ENCODE measurements at places on chromosomes 1 and 21.

DNA sequence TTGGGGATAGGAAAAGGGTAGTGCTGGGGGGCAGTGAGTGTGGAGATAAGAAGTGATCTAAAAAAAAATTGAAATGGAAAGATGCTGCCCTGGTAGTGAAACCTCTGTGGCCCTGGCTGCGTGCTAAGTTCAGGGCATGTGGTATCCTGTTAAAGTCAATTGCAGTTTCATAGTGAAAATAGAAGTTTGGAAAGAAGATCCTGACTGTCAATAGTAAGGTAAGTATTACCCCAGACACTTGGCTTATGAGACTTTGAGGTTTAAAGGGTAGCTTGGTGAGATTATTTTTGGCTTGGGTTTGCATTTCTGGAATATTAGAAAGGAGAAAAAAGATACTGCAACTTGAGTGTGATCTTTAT, 6.8 kb downstream of the ARID1A start:
- no peak for DNase-seq

DNA sequence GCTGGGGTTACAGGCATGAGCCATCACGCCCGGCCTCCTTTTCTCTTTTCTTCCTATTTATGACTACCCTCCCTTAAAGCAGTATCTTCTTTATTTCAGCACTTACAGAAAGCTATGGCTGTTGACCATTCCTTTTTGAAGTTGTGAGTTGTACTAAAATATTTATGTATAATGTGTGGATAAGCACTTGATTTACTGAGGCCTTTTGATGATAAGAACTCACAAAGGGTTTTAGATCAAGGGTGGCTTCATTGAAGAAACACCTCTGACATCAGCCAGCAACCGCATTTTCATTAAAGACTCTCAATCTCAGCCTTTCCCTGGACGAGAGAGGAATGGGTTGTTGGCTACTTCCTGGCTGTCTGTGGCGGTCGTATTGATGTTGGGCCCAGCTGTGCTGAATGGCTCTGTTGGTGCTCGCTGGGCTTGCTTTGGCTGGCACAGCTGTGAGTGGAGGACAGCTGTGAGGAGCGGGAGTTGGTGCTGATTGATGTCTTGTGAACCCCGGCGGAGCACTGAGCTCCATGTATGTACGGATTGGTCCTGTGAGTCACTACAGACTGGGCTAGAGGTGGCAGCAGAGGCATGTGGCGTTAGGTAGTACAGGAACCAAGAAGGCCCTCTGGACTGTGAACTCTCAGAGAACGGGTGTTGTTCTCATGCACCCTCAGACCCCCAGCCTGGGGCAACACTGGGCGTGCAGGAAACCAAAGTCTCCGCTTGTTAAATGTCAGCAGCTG, 208.8 kb downstream of the KIF26B start:
- DNase-seq = peak; percentile 41

DNA sequence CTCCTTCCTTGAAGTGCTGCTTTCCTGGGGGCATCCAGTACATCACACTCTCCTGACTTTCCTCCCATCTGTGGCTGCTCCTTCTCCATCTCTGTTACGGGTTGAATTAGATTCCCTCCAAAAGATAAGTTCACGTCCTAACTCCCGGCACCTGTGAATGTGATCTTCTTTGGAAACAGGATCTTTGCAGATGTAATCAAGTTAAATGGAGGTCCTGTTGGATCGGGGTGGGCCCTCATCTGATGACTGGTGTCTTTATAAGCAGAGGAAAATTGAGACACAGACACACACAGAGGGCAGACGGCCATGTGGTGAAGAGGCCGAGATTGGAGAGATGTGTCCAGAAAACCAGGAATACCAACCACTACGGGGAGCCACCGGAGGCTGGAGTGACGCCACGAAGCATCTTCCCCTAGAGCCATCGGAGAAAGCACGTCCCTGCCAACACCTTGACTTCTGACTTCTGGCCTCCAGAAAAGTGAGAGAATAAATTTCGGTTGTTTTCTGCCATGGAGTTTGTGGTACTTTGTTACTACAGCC, 36.0 kb downstream of the ZBTB18 start:
- DNase-seq = no peak

DNA sequence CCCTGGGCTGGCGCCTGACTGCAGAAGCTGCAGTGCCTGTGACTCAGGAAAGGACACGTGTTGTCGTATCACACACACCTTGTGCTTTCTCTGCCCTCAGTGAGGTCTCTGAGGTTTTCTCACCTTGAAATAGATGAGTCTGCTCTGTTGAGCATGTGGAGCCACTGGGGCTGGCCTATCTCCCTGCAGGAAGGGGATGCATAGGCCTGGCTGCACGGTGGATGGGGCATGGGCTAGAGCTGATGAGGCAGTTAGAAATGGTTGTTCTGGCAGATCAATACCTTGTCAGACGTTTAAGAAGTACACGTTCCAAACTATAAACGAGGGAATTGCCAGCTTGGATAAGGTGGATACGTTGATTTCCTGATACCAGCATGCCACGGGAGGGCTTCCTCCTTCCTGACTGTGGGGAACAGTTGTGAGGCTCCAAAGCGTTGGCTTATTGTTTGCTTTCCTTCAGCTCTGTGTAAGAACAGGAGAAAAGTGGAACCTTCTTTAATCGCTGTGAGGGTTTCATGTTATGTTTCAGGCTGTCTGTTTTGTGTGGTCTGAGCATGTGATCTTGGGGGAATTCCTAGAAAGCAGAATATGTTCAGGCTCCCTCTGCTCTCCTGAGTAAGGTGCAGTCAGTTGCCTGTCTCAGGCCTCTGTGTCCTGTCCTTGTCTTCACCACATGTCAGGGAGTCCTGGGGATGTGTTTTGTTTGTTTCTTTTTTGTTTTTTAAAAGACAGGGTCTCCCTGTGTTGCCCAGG, 44.8 kb downstream of the PCNT start:
- no peak for DNase-seq

GRCh38 chr1:115214098-115214497, 124.0 kb downstream of the NGF start:
- DNase-seq = no peak

GRCh38 chr1:167524651-167525050, 6.3 kb upstream of the CD247 start:
- no peak for DNase-seq

DNA sequence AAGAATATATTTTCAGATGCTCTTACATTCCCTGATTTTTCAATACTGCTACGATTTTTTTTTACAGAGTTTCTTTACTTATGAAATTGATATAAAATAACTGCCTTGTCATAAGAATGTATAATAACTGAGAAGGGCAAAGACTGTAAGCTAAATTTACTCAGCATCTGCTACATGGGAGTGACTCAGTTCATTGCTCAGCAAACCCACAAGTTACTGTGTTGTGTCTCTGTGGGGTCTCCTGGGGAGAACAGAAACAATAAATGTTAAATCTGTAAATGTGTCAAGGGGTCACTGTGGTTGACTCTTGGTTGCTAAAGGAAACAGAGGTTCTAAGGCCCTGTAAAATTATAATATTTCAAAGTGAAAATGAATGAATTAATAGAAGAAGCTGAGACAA, 210.3 kb upstream of the CACYBP start:
- peak; percentile 39 for DNase-seq

DNA sequence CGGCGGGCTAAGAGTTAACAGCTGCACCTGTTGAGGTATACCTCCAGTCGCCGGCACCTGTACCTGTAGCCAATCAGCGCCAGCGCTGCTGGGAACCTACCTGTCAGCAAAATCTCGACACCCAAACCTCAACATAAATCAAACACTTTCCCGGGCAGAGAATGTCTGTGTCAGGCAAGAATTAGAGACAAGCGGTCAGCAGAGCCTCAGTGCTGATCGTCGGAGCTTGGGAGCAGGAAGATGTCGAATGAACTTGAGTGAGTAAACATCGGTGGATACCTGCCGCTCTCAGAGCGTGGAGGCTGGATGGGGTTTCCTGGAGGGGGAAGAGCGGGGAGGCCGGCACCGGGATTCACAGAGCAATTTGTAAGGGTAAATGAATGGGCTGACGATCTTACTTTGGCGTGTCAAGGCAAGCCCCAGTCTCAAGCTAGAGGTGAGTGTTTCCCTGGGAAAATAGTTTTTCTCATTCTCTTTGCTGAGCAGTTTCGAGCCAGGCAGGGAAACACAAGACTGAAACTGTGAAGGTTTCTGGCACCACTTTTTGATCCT, at the start of gene GRHL3:
Gene GRHL3, plus strand, starts transcription at position 46 of the 552 bp plus-strand sequence. Its CDS starts 195 bp downstream, at position 241.
- peak; percentile 35 for DNase-seq

DNA sequence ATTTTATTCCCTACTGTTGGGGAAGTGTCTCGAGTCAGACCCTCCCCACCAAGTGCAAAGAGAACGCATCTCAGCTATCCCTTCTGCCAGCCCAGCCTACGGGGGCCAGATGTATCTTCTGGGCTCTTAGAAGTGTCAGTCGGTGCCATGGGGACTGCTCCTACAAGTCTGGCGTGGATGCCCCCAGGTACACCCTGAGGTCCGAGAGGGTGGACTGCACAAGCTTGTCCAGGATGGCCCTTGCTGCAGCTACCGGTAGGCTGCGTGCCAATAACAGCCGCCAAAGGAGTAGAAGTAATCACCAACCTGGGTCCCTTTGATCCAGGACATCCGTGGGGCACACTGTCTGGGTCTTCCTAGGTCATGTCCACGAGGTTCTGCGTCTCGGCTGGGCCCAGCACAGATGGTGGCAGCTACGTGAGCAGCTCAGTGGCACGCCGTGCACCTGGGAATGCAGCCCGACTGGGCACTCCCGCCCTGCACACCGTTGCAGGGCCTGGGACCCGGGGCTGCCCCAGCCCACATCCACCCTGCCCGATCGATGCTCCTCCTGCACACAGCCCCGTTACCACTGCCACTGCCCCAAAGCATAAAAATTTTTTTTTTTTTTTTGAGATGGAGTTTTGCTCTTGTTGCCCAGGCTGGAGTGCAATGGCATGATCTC, 8.8 kb upstream of the SSU72 start:
- no peak for DNase-seq

DNA sequence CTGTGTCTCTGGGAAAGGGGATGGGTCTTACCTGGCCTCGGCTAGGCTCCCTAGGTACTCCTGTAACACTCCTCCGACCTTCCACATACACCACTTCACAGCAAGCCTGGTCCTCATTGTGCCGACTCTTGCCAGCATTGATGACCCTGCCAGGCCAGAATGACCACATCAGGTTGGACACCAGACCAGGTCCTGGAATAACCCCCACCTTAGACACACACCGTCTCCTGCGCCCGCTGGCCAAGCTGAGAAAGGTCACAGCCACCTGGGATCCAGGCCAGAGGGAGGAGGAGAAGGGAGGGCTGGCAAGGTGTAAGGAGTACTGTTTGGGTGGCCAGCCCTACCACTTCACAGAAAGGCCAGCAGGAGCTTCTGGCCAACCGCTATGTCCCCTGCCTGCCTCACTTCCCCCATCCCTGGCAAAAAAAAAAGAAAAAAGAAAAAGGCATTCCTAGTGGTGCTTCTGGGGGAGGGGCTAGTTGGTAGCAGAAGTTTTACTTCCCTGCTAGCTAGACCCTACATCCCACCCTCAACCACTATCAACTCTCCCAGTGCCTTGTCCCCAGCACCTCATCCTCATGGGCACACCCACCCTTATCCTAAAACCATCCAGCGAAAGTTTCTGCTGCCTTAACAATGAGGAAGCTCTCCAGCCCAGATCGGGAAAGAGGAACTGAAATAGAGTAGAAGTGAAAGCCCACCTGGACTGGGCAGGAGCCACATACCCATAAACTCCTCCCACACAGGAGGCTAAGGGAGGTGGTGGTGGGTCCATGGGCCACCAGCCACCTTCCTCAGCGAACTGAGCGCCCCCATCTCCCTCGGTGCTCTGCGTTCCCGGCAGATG, 1.4 kb downstream of the PPM1J start:
- DNase-seq = no peak

DNA sequence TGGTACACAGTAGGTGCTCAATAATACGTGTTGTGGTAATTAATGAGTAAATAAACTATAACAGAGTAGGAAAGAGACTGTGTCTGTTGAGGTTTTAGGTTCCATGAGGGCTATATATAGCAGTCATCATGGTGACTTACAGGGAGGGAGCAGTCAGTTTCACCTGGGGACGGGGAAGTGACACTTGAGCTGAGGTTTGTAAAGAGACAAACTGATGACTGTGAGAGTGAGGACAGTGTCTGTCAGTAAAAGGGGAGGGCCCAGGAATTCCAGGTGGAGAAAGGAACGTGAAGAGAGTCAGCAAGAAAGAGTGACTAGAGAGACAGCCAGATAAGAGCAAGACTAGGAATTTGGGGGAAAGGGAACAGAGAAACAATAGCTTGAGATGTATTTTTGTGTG, 30.2 kb downstream of the ABCA4 start:
- DNase-seq = no peak

DNA sequence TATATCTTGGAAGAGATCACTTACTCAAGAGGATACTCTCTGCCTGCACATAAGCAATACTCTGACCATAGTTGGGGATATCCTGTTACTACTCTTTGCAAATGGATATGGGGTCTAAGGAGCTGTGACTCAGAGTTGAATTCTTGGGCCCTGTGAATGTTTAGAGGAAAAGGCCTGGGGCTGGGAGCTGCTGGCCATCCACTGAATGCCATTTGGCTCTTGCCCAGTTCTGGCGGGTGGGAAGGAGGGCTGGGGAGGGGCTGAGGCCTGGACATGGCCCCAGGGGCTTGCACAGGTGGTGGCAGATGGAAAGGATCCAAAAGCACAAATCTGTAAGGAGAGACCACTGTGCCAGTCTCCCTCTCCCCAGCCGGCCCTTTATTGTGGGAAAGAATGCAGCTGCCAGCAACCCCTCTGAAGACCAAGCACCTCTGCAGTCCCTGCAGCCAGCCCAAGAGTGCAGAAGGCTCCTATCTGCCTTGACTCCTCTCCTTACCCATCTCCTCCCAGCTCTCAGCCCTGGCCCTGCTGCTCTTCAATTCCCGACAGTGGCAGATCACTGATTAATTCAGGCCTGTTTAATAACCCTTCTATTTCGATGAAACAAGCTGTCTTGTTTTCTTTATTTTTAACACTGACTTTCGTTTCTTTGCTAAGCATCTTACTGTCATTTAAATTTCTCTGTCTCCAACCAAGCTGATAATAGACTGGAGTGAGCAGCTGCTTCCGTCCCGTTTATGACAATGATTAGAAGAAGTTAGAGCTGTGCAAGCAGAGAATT, 12.1 kb downstream of the PLXNA2 start:
- DNase-seq = peak; percentile 86

- DNase-seq = no peak
Measured at GRCh38 chr21:30117631-30118030, 49.0 kb downstream of the CLDN17 start.
